CD4-positive, alpha-beta T cell treated with Interleukin-17A for 1 hour (primary cell): ENCODE measurements at places on chromosomes 16 and 17.

DNA sequence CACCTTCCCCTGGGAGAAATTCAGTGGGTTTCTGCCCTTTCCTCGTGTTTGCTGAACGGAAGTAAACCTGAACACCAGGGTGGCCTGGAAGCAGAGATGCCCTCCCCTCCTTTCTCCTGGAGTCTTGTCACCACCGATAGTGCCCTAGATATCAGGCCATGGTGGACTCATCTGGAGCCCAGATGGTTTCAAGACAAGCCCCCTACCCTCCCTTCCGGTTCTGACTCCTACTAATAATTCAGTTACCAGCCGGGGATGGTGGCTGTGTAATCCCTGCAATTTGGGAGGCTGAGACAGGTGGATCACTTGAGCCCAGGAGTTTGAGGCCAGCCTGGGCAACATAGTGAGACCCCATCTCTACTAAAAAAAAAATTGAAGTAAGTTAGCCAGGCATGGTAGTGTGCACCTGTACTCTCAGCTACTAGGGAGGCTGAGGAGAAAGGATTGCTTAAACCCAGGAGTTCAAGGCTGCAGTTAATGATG, 2.4 kb downstream of the ZNF469 start:
- DNase-seq = no peak

GRCh38 chr17:9021992-9022572, 772 bp downstream of the NTN1 start:
- DNase-seq = no peak

DNA sequence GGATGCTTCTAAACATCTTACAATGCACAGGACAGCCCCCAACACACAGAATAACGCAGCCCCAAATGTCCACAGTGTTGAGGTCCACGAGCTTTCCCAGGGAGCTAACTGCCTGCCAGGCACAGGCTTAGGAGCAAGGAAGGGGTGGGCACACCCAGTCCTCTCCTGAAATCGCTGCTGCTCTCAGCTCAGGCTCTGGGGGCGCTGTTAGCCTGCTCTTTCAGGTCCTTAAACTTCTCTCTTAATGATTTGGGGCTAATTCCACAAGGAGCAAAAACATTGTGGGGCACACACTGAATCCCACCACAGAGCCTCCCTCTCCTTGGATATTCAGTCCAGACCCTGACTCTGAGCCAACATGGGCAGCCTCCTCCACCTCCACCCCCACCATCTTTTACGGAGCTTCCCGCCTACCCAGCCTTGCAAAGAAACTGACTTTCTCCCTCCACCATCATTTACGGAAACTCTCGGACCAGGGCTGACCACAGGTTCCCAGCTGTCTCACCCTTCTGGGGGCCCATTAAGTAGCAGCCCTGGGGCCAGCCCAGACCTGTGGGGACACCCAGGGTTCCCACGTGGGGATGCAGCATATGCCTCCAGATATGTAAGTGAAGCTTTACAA, 1.1 kb downstream of the CD300H start:
- peak; percentile 22 for DNase-seq

DNA sequence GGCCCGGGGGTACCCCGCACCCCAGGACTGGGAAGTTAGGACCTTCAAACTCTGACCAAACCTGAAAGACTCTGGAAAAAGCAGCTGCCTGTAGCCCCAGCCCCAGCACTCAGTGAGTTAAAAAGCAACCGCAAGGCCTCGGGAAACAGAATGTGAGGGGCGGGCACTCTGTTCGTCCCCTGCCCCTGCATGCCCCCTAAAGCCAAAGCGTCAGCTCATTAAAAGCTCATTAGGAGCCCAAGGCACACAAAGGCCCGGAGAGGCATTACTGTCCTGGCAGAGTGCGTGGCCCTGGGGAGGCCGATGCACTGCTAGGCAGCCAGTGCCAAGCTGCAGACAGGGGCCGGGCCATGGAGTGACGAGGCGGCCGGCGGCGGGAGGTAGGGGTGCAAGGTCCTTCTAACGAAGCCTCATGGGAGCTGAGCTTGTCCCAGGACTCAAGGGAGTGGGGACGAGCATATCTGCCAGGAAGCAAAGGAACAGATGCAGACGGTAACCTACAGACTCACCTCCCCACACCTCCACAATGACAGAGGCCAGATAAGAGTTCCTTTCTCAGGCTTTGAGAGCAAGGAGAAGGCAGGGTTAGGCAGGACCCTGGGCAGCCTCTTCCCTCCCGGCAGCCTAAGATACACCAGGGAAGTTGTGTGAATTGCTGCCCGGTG, 116.8 kb downstream of the ENGASE start:
- no peak for DNase-seq

DNA sequence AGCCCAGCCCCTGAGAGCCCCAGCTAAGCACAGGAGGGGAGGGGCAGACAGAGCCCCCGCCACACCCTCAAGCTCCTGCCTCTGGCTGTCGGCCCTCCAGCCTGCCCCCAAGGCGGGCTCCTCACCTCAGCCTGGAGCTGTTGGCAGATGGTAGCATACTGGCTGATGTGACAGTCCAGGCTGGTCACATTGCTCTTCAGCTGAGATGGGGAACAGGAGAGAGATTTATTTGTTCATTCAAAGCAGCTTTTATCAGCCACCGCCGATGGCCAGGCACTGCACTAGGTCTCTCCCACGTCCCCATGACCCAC, 14.8 kb downstream of the KIF18B start:
- DNase-seq = no peak

DNA sequence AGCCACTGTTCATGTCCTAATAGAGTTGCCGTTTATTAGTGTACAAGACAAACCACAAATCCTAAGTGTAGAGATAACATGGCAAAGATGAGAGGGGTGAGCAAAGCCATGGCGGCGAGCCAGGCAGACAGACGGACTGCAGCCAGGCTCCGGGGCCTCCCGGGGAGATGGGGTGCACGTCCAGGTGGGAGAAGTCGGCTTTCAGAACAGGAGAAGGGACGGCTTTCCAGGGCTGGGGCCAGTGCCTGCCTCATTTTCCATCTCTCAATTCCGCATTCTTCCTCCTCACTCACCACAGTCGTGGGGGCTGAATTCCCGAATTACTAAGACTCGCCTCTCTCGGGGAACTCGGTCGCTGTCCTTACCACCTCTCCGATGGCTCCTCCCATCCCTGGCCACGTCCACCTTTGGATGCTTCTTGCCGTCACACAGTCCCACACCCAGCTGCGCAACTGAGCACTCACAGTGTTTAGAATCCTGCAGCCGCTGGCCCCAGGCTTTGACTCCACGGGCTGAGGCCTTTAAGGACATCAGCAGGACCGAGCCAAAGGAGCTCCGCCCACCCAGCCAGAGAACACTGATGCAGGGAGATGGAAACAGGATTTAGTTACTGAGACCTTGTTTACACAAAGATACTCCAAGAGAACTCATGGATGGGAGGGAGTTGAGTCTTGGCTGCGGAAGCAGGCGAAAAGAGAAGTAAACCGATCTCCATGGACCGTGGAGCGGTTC, 59.7 kb downstream of the RNF112 start:
- no peak for DNase-seq

DNA sequence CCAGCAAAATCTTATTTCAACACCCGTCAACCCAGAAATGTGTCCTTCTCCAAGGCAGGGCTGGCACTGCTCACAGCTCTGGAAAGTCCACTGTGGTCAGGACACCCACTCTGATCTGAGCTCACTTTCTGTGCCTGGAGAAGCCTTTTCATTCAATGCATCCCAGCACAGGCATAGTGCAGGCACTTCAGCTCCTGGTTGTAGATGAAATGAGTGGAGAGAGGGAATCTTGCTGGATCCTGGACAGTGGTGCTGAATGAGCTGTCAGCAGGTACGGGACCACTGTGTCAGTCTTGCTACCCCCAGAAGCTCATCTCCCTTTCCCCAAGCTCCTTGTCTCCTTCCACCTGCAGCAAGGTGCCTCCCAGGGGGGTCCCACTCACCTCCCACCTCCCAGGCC, 86.1 kb upstream of the SALL1 start:
- no peak for DNase-seq

DNA sequence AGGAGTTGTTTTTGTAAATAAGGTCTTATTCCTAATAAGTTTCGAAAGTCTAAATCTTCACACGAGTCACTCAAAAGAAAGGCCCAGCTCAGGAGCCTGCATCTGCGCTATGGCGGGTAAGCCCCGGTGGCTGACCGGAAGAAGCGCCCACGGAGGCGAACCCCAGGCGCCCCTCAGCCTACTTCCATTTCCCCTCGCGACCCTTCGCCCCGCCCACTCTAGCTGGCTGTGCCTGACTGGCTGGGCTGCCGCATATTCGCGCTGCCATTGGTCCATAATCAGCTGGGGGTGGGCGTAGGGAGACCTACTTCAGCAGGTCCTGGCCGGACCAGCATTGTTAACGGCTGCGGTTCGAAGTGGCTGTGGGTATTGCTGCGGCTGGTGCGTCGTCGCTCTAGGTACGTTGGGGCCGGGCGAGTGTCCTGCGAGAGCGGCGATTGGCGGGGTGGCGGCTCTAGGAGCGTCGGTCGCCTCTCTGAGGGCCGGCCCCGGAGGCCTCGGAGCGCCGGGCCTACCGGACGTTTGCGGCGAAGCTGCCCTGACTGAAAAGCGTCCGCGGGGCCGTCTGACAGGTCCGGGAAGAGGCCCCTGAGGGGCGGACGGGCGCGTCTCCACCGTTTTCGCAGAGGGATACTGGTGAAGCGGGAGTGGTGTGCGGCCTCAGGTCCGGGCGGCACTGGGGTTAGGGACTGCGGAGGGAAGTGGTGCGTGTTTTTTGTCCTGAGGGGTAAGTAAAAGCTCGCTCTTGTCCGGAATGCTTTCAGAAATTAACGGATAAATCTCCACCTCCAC, at the start of gene ATF7IP2:
ATF7IP2 (plus strand) TSS at position 337 of the 792 bp plus-strand sequence. CDS start 44,560 bp downstream, outside the sequence.
- DNase-seq = peak; percentile 92

DNA sequence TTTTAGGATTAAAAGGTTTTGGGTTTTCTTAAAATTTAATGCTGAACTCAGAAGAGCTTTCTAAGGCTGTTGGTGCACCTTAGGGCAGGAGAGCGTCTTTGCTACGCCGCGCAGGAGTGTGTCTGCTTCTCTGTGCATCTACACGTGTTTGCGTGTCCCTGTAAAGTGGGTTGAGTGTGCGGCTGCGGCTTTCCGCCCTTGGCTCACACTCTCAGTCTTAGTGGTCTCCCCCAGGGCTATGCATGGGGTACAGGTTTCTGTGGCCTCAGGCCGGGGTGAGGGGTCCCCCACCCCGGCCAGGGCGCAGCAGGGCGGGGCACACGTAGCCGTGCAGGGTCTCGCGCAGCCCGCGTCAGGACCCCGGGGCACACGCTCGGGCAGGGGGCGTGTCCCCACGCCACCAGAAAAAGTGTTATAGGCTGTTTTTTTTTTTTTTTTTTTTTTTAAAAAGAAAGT, 727 bp upstream of the TENT4B start:
- peak; percentile 76 for DNase-seq

- DNase-seq = no peak
Measured at GRCh38 chr16:17769065-17769464, 298.3 kb upstream of the XYLT1 start.

DNA sequence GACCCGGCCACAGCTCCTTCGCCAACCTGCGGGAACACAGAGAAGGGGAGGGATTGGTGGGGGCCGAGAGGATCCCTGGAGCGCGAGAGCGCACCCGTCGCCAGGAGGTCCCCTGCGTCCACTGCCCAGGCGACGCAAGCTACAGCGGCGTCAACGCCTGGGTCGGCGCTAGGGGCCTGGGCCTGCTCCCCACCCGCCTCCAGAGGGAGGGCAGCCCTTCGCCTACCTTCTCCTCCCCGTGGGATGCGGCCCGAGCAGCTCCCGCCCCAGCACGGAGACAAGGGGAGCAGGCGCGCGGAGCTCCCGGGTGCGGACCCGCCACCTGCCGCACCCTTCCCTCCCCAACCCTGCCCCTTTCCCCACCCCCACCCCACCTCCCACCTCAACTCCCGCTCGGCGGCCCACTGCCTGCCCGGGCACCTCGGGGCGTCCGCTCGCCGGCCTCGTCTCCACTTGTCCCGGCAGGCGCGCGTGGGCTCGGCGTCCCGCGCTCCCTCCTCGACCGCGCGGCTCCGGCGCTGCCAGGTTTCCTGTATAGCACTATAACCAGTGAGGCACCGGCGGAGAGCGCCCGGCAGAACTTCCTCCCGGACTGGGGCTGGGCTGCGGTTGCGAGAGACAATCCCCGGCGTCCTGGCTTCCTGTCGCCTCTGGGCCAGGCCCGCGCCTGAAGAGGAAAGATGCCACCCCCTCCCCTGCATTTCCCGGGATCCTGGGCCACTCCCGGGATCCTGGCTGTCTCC, 119.1 kb upstream of the SMURF2 start:
- DNase-seq = peak; percentile 62

- no peak for DNase-seq
Measured at GRCh38 chr16:84692451-84693214, 7.2 kb upstream of the USP10 start.

DNA sequence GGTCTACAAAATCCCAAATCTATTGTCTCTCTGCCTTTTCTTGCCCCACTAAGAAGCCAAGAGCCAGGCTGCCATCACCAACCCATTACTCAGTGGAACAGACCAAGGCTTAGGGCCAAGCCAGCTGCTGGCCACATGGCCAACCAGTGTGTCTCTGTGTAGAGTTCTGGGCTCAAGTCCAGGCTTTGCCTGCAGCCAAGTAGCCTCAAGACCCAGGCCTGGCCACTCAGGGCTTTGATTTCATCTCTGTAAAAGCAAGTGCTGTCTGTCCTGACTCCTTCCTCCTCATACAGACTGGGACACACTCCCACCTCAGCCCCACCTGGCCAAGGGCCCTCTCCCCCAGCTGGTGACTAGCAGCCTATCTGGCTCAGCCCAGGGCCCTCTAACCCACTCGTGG, 14.6 kb downstream of the SREBF1 start:
- no peak for DNase-seq

DNA sequence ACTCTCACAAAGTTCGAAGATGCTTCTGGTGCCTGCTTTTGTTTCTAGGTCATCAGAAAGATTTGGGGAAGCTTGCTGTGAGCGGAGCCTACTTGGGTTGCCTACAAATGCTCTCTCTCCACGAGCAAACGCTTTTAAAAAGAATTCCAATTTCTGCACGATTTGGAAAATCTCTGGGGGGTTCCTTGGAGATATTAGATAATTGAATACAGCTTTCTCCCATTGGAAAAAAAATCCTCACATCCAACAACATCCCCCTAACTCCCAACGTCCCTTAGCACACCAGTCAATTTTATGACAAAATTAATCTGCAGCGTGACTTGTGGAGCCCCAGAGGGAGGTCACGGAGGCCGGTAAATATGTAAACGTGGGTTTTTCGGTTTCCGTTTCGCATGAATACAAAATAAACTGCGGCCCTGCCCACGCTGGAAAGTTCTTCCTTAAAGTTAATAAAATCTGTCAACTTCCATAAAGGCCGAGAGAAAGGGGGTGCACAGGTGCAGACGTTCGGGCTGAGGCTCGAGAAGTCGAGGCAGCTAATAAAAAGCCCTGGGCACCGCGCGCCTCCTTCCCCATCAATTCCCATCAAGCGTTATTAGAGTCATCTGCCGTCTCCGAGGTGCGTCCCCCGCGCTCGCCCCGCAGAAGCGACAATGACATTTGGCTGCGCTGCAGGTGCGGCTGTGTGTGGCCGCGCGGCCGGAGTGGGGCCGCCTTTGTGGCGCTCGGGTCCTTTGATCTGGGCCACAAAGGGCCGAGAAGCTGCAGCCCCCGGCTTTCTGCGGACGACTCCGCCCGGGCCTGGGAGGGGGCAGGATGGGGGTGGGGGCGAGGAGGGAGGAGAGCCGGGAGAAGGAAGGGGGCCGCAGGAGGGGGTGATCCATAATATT, 37.6 kb downstream of the SALL1 start:
- no peak for DNase-seq
